A172 (cell line): ENCODE measurements at places on chromosomes 5 and 9.

- no peak for DNase-seq
Measured at GRCh38 chr5:62283861-62284260, 22.1 kb upstream of the KIF2A start.

DNA sequence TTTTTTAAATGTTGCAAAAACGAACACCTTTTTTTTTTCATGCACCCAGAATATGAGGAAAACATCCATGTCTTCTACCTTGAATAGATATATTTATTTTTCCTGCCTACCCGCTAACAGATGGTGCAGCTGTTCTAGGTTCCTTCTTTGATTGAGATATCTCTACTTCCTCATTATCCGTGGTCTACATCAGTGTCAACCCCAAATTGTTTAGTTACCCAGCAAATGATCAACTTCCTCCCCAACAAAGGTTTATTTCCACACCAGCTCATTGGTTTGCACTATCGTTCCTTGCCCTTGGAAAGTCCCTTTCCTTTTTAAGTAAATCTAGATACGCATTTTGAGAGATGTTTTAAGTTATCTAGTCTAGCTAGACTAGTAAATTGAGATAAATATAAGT lies 166.4 kb downstream of the PRR16 start:
- DNase-seq: no peak

DNA sequence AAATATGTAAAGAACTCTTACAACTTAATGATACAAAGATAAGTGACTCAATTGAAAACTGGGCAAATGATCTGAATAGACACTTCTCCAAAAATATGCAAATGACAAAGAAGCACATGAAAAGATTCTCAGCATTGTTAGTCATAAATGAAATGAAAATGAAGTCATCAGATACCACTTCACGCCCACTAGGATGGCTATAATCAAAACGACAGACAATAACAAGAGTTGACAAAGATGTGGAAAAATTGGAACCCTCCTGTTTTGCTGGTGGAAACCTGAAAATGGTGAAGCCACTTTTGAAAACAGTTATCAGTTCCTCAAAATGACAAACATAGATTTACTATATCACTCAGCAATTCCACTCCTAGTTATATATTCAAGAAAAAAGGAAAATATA lies 7.9 kb upstream of the SYK start:
- no peak for DNase-seq

DNA sequence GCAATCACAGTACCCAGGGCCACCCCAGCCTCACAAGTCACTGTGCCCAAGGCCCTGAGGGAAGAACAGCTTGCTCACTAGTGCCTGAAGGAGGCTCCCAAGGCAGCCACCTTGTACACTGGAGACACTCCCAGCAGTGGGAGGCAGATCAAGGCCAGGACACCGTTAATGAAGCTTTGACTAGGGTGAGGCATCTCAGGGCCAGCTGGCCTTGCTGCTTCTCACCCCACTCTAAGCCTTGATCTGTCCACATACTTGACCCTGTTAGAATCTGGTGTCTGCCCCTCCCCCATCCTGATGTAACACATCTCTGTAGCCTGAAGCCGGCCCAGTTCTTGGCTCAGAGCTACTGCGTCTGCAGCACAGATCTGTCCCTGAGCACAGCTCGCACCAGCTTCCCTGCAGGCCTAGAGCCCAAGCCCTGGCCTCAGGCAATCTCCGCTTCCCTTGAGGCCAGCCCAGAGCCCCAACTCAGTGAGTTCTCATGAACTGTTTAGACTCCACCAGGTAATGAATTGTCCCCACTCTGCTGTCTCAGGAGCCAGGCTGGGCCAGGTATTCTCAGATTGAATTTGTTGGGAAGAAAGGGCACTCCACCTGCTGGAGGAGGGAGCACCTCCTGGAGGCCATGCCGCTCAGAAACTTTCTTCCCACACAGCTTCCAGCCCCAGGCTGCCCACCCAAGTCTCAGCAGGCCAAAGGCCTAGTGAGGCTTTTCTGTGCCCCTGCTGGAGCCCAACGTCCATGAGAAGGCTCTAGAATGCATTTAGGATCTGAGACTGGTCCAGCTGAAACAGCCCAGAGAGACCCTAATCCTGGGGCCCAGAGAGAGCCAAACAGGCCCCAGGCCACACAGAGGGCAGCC lies 13.4 kb upstream of the JADE2 start:
- DNase-seq: peak; percentile 53

GRCh38 chr9:123129423-123129822 lies 96.0 kb downstream of the GPR21 start:
- no peak for DNase-seq

- no peak for DNase-seq
Measured at GRCh38 chr5:65268525-65268924, 213.2 kb downstream of the ADAMTS6 start.

GRCh38 chr5:160118349-160119141 lies 705 bp downstream of the PWWP2A start:
- peak; percentile 2 for DNase-seq

DNA sequence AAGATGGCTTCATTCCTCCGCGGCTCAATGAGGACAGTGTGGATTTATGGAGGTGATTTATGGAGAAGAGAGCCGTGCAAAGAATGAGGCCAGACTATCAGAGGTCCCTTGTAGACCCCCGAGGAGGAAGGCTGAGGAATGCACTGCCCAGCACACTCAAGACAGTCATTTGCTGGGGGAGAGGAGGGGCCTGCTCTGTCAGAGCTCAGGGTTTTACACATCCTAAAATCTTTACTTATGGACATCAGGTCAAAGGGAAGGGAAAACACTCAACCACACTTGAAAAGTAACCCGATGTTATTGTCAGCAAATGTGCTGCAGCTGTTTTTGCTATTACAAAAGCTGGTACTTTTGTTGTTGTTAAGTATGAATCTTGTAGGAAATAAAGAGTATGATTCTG lies 289.5 kb downstream of the SLIT3 start:
- DNase-seq: no peak

DNA sequence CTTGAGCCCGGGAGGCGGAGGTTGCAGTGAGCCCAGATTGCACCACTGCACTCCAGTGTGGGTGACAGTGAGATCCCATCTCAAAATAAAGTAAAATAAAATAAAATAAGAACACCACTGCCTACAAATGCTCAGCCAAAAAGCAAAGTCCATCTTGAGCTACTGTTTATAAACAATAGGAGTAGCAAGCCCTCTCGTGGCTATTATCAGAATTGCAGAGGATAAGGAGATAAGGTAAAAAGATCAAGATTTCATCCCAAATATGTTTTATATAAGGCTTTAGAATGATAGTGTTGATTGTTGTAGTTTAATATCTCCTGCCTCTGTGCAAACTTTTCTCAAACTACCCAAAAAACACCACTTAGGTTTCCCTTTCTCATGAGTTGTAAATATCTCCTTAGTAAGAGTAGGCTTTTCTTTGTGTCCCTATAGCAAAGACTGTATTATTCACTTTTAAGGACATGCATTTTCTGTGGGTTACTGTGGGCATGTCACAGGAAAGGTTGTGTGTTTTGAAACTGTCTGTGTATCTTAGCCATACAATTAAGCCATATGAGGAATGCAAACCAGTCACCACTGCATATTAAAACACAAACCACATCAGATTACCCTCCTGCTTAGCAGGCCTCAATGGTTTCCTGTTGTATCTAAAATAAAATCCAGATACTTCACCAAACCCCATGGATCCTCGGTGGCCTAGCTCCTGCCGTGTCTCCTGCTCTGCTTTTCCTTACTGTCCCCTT lies 31.8 kb upstream of the CKS2 start:
- peak; percentile 56 for DNase-seq

- no peak for DNase-seq
Measured at GRCh38 chr9:104987743-104988142, 59.8 kb upstream of the ABCA1 start.

- peak; percentile 79 for DNase-seq
Measured at GRCh38 chr5:110054240-110054639, 364.5 kb downstream of the MAN2A1 start.

GRCh38 chr9:118961857-118962256 lies 407.4 kb downstream of the BRINP1 start:
- DNase-seq: peak; percentile 26

- DNase-seq: no peak
Measured at GRCh38 chr5:56080375-56081052, 85.8 kb upstream of the IL6ST start.

GRCh38 chr5:10333154-10334006 lies 20.1 kb upstream of the MARCHF6 start:
- DNase-seq: no peak

- no peak for DNase-seq
Measured at GRCh38 chr9:81993656-81994055, 5.1 kb downstream of the SPATA31D1 start.

GRCh38 chr9:134405527-134405926 lies 79.3 kb downstream of the RXRA start:
- DNase-seq: no peak

DNA sequence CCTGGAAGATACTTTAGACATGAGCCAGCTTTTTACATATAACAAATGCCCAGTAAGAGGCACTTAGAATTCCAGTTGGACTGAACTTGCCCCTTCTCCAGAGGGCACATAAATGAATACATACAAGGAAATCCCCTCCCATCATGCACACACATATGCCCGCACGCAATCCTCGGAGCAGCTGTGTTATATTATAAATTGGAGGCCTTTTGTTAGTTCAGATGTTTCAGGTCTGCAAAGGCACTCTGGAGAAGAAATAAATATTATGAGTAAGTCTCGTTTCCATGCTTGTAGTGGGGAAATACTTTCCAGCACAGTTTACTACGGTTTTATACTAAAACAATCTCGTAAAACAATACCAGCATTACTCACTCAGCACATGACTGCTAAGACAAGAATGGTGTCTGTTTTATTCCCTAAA lies 17.6 kb upstream of the MUSK start:
- DNase-seq: peak; percentile 84

- no peak for DNase-seq
Measured at GRCh38 chr9:94780516-94780950, 54.0 kb downstream of the AOPEP start.

- DNase-seq: no peak
Measured at GRCh38 chr5:171475596-171475995, 56.1 kb downstream of the FGF18 start.

GRCh38 chr9:34372467-34373011 lies 4.2 kb downstream of the MYORG start:
- DNase-seq: no peak

DNA sequence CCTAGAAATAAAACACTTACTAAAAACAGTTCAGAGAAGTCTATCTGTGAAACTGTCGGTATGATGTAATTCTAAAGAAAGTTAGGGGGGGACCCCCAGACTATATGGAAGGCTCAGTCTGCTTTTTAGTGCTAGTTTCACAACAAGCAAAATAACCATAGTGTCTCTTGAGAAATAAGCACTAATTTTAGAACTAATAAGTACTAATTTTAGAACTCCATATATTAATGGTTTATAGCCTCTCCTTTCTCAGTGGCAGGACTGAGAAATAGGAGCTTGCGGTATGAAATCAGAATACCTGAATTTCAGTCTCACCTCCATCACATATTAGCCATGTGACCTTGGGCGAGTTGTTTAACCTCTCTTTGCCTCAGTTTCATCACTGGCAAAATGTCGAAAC lies 1.4 kb upstream of the PHF24 start:
- DNase-seq: no peak

DNA sequence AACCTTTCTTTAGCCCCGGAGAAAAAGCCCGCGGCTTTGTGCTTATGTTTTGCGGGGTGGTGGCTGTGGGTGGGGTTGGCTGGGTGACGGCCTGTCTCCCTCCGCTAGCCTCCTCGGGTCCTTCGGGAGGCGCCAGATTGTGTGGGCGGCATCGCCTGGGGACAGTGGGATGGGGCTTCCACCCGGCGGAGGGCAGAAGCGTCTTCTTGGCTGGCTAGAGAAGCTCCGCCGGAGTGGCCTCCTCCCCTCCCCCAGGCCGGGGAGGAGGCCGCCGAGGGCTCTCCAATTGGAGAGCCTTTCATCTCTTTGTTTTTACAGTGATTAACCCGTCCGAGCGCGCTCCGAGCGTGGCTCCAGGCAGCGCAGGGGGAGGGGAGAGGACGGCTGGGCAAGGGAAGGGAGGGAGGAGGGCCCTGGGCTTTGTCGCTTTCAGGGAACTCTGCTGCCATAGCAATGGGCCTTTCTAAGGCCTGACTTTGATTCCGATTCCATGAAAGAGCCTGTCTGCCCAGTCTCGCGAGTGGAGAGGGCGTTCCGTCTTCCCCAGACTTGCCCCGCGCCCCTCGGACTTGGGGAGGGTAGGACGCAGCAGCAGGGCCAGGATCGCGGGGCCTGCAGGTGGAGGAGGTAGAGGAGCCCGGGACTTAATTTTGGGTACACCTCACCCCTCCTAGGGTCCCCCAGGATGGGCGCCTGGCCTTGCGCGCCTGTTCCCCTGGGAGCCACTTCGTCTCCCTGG lies 36.7 kb upstream of the TIFAB start:
- DNase-seq: peak; percentile 71

DNA sequence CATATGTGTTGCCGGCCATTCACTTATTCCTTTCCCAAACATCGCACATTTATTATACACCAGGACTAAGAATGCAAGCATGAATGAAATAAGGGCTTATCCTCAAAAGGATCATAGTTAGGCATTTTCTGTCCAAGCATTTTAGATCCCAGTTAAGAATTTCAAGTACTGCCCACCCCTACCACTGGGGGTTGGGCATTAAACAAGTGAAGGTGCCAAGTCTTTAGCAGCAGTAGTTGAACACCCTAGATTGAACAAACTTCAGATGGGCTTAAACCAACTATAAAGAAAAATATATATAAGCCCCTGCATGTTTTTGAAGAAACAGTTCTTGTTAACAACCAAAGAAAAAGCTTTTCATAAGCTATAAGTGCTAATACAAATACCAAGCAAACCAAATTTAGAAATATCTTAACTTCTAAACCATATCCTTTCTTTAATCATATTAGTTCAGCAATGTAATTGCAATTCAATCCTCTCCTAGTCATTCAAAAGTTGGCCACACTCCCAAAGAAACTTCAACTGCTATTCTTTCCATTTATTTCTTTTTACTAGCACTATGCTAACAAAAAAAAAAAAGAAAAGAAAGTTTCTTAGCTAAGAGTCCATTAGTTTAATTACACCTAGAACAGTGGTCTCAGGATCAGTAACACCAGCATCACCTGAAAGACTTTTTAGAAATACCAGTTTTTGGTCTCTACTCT lies 149.8 kb downstream of the MLLT3 start:
- no peak for DNase-seq

- DNase-seq: no peak
Measured at GRCh38 chr5:16412556-16412955, 53.0 kb downstream of the ZNF622 start.

GRCh38 chr5:79827159-79827629 lies 137.6 kb downstream of the CMYA5 start:
- no peak for DNase-seq

DNA sequence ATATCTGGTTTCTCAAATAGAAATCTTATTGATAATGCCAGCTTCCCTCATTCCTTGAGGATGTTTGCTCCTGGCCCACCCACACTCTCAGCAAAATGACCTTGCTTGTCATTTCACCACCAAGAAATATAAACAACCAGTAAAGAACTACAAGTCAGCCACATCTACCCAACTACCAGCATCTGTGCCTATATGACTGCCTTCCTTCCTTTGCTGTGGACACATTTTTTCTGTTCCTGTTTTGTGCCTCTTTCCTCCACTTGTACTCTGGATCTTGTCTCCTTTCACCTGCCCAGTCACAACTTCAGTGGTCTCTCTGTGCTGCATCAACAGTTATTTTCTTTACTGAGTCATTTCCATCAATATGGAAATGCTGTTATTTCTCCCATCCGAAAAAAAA lies 20.3 kb downstream of the KIF2A start:
- DNase-seq: no peak
